ENCODE measurements at places on chromosomes 2 and 18.

GRCh38 chr18:55405475-55405874, 182.5 kb downstream of the TCF4 start:
- no peak for DNase-seq

DNA sequence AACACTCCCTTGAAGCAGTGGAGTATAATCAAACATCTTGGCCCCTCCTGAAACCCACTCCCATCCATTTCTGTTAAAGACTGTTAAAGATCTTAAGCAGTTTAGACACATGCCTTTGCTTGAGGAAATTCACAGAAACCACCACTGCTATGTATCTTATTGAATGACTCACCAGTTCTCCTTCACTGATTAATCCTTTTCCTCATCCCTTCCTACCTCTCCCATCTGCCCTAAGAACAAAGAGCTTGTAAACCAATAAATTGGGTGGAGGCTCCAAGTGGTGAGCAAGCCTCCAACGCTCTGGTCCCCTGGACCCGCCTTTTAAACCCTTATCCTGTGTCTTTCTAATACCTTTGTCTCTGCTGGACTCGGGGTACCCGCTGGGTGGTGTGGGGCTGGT, 746.1 kb downstream of the LRP1B start:
- no peak for DNase-seq

DNA sequence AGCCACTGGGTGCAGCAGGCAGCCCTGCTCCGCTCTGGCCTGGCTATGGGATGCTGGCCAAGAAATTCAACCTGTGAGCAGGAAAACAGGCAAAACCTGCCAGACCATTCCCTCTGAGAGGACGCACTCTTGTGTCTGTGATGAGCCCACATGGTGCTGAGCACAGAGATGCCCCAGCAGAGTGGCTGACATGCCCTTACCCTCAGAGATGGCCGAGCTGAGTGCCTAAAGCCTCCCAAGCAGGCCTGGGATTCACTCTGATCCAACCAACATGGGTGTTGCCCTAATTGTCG, 34.3 kb upstream of the TAF1B start:
- no peak for DNase-seq

- no peak for DNase-seq
These were observed 17.1 kb upstream of the SNED1 start for GRCh38 chr2:240981280-240981679.

- no peak for DNase-seq
These were observed 98.1 kb upstream of the SCG2 start for GRCh38 chr2:223700221-223700620.

DNA sequence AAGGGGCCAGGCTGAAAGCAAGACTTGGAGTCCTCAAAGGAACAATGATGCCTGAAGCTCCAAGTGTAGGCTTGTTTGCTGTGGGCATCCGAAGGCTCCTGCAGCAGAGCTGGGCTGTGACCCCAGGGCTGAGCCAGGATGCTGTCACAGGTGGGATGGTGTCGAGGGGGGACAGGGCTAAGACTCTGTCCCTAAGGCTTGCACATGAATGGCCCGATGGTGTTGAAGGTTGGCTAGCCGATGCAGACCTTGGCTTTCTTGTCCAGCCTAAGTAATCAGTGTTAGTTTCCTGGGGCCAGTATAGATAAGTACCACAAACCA, 251.0 kb downstream of the NDUFA10 start:
- no peak for DNase-seq

DNA sequence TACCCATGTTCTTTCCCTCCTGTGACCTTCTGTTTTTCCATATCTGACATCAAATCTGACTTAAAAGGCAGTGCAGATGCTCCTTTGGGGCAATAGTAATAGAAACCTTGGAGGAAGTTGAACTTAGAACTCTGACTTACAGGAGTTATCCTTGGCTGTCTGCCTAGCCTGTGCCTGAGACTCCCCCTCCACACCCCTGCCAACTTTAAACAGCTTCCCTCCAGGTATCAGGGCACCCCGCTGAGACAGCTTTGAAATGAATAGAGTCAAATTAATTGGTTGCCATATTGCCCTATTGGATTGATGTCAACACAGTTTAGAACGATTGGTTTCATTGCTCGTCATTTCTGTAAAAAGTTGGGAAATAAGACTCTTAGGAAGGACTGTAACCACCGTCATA, 322.0 kb downstream of the PRKCE start:
- DNase-seq: no peak

DNA sequence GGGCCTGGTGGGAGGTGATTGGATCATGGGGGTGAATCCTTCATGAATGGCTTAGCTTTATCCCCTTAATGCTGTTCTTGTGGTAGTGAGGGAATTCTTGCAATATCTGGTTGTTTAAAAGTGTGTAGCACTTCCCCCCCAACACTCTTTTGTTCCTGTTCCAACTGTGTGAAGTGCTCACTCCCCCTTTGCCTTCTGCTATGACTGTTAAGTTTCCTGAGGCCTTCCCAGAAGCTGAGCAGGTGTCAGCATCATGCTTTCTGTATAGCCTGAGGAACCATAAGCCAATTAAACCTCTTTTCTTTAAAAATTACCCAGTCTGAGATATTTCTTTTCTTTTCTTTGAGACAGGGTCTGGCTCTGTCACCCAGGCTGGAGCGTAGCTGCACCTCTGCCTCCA, 139.4 kb downstream of the RNF152 start:
- no peak for DNase-seq

DNA sequence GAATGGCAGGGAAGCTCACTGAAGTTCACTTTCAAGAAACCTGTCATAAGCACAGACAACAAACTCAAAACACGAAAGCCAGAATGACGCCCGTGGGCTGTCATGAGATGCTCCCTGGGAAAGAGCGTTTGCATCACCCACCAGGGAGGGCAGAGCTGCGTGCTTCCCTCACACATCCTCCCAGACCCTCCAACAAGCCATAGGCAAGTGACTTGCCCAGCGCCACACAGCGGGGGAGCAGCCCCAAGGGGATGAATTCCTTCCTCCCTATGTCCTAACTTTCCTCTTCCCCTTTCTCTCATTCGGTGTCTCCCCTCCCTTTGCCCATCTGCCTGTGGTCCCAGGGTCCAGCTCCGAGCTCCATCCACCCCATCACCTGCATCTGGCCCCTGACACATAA, 10.7 kb downstream of the BIN1 start:
- no peak for DNase-seq

DNA sequence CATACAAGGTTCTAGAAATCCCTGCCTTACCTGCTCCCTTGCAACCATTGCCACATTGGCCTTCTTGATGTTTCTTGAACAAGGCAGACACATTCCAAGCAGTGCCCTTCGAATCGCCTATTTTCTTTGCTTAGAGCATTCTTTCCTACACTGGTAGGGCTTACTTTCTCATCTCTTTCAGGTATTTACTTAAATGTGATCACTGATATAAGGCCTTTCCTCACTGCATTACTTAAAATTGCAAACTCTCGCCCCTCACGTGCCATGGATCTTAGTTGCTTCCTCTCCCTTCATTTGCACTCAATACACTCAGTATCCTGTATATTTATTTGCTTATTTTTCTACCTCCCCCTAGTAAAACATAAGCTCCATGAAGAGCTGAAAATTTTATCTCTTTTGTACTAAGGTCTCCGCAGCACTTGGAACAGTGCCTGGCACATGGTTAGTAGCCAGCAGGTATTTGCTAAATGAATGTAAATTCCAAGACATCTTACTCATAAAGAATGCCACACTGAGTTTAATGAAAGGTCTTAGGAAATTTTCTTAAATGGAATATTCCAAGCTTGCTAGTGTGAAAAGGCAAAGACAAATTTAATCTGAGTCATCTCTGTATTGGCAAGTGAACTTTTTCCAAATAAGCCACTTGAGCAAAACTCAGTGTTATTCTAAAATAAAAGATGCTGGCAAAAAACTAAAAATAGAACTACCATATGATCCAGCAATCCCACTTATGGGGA, 42.4 kb upstream of the FIGN start:
- no peak for DNase-seq

DNA sequence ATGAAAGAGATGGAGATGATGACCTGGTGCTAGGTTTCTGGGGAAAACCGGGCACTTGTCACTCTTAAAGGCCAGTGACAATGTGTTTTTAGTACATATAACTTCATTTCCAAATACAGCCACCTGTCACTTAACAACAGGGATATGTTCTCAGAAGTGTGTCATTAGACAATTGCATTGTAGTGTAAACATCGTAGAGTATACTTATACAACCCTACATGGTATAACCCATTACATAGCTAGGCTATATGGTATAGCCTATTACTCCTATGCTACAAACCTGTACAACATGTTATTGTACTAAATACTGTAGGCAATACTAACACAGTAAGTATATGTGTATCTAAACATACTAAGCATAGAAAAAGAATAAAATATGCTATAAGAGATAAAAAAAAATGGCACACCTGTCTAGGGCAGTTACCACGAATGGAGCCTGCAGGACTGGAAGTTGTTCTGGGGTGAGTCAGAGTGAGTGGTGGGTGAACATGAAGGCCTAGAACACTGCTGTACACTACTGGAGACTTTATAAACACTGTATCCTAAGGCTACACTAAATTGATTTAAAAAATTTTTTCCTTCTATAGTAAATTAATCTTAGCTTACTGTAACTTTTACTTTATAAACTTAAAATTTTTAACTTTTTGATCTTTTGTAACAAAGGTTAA, 123.2 kb downstream of the THADA start:
- DNase-seq: no peak

- DNase-seq: peak; percentile 41
These were observed 26.5 kb upstream of the MCFD2 start for GRCh38 chr2:46942143-46942526.

GRCh38 chr2:129757366-129757914, 222.0 kb upstream of the RAB6C start:
- no peak for DNase-seq

DNA sequence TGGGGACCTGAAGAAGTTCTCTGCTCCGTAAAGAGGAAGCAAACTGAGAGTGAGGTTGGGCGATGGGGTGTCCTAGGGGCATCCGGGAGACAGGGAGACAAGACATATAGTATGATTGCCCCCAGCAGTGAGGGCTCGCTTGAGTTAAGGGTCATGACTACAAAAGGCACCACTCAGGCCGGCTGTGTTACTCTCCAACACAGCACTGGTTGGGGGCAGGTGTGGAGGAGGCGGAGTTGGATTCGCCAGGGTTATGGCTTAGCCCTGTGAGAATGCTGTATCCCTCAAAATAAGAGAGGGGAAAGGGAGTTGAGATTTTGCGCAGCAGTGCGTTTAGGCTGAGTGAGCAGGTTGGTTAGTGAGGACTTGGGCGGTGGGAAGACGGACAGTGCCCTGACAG, 12.0 kb downstream of the DYSF start:
- no peak for DNase-seq

DNA sequence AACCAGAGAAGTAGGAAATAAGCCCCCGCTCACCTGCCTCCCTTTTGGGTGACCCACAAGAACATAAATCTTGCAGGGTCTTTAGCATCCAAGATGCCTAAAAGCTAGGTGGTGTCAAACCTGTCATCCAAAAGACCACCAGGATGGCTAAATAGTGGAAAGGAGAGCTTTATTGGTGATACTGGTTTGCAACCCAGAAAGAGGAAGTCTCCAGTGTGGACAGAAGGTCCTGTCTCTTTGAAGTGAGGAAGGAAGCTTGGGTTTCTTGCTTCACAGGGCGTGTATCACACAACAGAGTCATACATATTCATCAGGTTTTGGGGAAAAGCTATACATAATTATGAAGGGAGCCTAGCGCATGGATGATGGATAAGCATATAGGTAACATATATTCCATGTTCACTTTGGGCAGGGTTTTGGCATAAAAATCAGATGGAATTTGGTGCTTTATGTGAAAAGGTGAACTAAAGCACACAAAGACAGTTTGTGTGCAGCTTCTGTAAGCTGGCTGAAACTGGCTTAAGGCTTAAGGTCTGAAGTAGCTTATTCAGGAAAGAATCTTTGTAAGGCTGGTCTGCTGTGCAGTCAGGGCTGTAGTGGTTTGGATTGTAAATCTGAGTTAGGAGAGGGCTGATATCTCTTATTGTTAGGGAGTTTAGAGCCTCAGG, 102.2 kb upstream of the MSH2 start:
- no peak for DNase-seq

- DNase-seq: no peak
These were observed 324.0 kb downstream of the IRS1 start for GRCh38 chr2:226475650-226476049.

GRCh38 chr2:17800693-17801458, 15.4 kb upstream of the MSGN1 start:
- no peak for DNase-seq

DNA sequence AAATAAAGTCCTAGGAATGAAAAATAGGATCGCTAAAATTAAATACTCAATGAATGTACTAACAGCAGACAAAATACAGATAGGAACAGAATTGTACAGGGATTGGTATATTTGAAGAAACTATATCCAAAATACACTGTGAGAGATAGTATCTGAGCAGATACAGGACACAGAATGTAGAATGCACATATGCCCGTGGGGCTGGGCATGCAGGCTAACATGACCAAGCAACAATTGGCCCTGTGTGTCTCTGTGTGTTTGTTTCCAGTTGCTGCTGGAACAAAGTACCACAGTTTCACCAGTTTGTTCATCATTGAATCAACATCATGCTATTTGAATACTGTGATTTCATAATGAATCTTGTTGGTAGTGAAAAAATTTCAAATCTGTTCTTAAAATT, 127.6 kb downstream of the PMAIP1 start:
- DNase-seq: no peak

DNA sequence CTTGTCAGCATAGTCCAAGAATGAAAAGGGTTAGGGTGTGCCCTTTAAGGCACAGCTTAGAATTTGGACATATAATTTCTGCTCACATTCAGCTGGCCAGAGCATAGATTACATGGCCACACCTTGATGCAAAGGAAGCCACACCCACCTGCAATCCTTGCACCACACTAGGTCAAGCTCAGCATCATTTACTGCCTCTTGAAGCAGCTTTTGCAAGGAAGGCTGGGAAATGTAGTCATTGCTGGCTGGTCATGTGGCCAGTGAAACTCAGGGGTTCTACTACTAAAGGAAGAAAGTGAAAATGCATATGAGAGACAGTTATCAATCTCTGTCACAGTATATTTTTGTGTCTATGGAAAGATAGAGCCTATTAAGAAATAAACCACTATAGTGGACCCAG, 159.3 kb downstream of the GFPT1 start:
- no peak for DNase-seq

- DNase-seq: no peak
These were observed 230.0 kb upstream of the EPHA4 start for GRCh38 chr2:221802089-221802488.

- DNase-seq: no peak
These were observed 10.7 kb upstream of the SH3RF3 start for GRCh38 chr2:109118321-109118720.

- DNase-seq: no peak
These were observed 30.3 kb downstream of the SP3 start for GRCh38 chr2:173934895-173935294.

- no peak for DNase-seq
These were observed 28.3 kb downstream of the ANXA4 start for GRCh38 chr2:69770193-69770702.

DNA sequence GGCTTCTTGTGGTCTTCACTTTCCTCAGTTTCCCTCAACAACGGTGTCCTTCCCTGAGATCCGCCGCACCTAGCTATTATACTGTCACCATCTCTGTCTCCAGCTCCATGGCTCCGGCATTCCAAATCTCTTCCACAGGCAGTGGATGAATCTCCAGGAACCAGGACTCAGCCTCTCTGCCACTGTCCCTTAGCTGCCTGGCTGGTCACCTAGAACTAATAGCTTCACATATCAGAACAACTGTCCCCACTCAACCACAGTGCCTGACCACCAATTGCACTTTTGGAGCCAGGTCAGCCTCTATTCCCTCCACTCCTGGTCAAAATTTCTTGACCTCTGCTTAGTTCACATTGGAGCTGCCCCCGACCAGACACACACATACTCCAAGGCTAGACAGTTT, 38.1 kb upstream of the AFF3 start:
- DNase-seq: no peak

GRCh38 chr18:30406728-30407127, 635.8 kb downstream of the DSC3 start:
- DNase-seq: no peak
